ENCODE measurements at places on chromosomes 1 and 21.

DNA sequence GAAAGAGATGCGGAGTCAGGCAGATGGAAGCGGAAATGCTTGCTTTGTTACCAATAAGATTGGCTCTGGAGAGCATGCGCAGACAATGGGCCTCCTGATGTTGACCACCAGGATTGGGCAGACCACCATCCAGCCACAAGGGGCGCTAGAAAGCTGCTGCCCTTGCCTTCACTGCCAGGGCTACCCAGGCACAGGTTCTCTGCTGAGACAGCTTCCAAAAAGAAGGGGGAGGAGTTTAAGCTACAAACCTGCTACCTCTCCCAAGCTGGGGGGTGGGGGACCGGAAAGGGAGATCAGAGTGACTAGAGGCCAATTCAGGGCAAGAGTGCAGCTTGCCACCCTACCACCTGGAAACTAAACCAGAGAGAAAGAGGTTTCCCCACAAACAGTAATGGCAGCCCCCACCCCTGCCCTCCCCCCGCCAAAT, 369.7 kb downstream of the RRAGC start:
- DNase-seq = peak; percentile 77

DNA sequence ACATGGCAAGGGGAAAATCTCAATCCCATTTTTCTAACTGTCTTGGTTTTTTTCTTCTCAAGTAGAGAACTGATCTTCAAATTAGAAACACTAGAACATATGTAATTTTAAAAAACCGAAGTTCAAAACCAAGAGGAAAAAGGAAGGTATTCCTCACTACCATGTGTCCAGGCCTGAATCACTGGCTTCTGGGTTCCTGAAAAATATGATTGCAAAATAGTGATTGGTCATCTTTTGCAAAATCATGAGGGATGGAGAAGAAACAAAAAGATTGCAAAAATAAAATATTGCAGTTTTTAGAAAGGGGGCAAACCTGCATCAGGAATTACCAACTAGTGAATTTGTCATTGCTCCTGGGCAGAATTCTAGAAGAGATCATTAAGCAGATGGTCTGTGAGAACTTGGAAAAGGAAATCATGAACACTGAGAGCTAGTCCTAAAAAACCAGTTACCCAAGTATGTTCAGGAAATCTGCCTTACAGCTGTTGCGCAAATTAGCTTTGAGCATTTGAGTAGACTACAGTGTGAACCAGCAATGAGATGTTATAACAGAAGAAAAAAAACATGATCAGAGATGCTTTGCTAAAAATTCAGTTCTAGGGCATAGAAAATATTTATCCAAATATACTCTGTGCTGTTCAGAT, 49.4 kb downstream of the SPATA46 start:
- no peak for DNase-seq

DNA sequence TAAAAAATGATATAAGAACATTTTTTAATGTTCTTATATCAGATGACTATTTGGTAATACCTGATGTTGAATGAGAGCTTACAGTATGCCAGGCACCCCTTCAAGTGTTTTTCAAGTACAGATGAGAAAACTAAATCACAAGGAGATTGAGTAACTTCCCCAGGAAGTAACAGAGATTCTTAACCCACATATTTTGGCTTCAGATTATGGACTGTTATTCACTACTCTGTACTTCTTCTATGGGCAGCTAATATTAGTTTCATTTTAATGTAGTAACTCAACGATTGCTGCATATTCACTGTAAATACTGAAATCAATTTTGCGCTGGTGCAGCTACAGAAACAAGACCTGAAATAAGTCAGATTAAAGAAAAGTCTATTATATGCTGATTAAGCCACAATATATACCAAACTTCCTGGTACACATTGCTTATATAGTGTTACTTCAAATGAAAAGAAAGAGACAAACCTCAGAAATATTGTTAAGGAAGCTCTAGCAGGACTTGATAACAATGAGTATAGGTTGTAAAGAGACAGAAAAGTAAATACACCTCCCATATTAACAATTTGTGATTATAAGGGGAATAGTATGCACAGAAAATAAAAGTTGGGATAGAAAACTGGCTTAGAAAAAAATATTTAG, 19.7 kb downstream of the DPYD start:
- DNase-seq = no peak

DNA sequence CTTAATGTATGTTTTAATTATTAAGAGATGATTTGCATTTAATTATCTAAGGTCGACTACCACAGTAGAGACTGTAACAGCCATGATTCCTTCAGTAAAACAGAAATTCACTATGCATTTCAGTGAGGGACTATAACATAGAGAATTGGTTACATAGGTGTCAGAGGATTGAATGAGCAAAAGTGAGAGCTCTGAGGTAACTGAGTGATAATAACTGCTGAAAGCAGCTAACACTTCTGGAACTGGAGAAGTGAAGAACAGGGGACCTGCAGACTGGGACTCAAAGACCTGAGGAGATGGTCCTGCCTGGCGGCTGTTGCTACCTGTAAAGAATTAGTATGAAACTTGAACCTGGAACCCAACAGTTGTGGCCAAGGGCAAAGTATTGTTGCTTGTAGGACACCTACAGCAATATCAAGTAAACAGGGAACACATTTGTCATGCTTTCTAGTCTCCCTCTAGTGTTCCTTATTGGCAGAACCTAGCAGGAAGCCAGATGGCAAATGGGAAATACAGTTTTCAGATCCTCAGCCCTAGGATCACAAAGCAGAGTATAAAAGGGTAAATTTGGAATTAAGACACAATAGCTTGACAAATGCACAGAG, 110.6 kb downstream of the HS2ST1 start:
- no peak for DNase-seq

DNA sequence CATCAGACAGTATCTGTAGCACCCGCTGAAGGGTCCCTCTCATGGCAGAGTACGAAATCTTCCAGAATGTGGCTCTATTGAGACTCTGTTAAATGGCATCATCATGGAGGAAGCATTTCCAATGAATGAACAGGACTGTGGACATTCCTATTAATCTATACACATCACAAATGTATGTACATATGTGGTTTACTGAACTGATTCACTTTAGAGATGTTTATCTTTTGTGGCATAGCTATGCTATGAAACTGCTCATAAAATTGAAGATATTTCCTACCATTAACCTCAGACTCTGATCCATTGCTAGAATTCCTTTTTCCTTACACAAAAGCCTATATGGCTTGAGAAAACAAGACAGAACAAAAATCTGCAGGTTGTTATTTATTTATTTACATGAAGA, 259.6 kb upstream of the RRP15 start:
- DNase-seq = no peak

DNA sequence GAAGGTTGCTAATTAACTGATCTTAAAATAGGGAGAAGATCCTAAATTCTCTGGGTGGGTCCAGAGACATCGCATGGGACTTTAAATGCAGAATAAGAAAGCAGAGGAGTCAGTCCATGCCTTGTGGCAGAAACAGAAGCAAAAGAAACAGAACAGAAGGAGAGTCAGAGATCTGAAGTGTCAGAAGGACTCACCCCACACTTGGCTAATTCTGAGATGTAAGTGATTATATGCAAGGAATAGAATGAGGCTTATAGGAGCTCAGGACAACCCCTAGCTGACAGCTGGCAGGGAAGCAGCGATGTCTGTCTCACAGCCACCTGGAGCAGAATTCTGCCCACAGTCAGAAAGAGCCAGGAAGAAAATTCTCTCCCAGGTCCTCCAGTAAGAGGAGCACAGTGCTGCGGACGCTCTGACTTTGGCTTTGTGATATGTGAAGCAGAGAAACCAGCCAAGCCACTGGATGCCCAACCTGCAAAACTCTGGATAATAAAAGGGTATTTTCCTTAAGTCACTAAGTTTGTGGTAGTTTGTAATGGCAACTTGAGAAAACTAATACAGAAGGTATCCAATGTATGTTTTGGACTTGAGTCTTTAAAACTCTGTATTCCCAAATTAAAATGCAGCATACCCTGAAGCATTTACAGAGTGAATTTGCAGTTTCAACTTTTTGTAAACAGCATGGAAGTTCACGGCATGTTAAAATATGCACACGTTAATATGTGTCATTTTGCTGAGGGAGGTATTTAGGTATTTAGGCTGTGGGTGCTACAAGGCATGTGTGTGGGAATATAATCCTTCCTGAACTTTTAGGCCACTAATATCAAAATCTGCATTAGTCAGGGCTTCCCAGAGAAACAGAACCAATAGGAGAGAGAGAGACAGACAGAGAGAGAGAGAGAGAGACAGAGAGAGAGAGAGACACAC, 388.5 kb downstream of the PCP4 start:
- no peak for DNase-seq

- DNase-seq = no peak
These were observed 54.4 kb upstream of the NEK7 start for GRCh38 chr1:198102454-198102827.

DNA sequence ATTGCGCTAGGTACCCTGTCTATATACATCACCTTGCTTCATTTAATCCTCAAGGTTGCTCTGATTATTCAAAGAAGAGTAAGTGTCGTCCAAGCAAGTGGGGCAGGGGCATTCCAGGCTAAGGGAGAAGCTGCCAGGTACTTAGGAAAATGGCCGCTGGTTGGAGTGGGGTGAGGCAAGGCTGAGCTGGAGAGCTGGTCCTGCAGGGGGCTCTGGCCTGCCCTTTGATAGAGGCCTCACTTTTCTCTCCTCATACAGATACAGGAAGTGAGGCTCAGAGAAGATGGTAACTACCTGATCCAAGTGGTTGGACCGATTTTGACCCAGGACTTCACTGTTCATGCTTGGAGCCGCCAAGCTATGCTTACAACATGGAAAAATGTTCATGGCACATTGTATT, 86.9 kb upstream of the ZBTB40 start:
- no peak for DNase-seq

DNA sequence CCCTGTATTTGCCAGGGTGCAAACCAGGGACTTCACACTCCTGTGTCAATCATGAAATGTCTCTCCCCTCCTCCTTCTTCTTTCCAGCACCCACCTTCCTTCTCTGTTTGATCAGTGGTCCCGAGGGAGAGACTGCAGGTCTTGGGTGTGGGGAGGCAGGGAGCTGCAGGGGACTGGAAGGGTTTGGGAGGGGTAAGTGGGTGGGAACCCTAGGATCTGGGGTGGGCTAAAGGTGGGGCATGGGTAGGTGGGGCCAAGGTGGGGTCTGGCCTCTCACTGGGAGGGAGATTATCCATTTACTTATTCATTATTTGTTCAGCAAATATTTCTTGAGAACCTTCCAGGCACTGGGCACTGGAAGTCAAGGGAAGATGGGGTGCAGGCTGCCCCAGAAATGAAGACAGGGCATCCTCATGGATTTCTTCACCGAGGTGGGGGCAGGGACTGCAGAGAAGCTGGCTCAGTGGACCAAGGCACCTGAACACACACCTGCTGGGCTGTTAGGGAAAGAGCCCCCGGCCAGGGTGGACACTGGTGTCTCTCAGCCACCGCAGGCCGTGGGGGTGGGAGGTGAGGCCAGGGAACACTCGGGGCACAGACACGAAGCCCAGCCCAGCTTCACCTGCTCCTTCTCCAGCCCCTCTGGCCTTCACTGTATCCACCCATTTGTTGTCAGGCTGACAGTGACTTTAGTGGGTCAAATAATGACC, 193.9 kb upstream of the C1orf174 start:
- DNase-seq = no peak

DNA sequence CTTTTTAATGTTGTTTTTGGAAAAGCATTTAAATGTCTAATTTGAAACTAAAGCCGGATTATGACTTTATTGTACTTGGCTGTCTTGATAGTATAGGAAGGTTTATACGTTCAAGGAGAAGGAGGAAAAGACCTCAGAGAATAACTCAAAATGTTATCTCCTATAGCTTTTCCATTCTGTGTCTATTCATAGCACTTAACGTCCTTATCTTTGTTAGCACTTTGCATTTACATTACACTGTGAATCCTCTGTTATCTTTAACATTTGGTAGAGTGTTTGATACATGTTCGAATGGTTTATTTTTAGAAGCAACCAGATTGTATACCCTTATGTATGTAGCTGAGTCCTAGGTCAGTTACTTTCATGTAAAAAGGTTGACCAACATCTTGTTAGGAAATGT, 50.8 kb upstream of the PODN start:
- no peak for DNase-seq

- DNase-seq = no peak
These were observed 22.4 kb downstream of the LRRC8B start for GRCh38 chr1:89546934-89547562.

GRCh38 chr1:17922833-17923232, 167.7 kb downstream of the ACTL8 start:
- peak; percentile 42 for DNase-seq

DNA sequence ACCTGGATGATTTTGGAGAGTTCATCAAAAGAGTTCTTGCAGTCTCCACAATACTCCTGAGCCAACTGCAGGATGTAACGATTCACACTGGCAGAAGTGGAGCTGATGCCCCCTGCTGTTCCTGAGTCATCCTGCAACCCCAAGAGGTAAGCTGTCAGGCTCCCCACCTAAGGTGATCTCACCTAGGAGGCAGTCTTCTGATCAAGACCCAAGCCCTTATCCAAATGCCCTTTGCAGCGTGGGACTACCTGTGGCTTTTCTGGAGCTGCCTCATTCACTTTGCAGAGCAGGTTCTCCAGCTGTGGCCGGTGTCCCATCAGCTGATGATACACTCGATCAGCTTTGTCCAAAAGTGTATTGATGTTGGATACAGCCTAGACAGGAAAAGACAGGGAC, 96.4 kb downstream of the UBR4 start:
- peak; percentile 46 for DNase-seq

GRCh38 chr1:92365378-92366039, 66.7 kb downstream of the RPAP2 start:
- DNase-seq = no peak

DNA sequence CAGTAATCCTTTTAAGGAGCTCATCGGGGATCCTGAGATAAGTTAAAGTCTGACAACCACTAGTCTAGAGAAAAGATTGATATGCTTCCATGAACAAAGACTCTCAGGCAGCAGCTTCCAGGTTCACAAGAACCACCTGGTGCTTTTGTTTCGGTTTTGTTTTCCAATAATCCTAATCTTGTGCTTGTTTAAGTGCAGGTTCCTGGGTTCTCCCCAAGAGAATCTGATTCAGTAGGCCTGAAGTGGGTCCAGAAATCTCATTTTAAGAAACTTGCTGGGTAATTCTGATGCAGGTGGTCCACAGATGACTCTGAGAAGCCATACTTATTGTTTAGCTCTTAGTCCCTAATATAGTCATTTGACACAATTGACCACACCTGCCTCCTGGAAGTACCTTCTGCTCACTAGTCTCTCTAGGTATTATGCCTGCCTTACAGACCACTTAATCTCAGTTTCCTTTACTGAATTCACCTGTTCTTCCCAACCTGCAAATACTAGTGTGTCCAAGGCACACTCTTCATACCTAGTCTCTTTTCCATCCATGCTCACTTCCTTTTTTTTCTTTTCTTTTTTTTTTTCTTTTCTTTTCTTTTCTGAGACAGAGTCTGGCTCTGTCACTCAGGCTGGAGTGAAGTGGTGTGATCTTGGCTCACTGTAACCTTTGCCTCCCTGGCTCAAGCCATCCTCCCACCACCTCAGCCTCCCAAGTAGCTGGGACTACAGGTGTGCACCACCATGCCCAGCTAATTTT, 20.5 kb upstream of the FRRS1 start:
- DNase-seq = no peak

DNA sequence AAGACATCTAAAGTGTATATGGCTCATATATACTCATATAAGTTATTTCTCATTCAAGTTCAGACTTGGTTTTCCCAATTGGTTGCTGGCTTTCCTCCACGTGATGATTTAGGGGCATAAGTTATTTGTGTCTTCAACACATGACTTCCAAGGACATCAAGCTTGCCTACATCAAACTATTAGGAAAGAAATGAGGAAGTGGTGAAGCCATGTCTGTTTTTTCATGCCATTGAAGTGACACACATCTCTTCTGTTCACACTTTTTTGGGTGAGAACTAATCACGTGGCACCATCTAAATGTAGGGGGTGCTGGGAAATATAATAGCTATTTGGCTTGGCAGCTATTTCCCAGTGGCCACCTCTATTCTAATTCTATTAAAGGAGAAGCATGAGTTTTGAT, 282.1 kb downstream of the OMA1 start:
- no peak for DNase-seq
